ENCODE measurements at places on chromosomes 2 and 18.

DNA sequence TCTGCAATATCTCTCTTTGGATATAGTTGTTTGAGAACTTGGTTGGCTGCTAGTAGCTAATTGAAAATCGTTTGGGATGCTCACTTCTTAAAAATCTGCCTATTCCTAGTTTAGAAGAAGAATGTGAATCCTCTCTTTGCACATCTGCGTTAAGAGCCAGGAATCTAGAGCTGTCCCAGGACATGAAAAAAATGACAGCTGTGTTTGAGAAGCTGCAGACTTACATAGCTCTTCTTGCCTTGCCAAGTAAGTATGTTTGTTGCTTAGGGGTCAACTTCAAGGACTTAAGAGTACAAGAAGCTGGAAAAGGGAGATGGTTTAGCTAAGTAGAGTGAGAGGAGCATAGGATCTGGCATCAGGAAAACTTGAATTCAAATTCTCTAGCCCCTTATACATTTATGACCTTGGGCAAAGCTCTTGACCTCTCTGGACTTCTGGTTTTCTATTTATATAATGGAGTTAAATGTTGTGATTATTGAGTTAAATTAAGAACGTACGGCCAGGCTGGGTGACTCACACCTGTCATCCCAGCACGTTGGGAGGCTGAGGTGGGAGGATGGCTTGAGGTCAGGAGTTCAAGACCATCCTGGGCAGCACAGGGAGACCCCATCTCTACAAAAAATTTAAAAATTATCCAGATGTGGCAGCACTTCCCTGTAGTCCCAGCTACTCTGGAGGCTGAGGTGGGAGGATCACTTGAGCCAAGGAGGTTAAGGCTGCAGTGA lies 55.2 kb upstream of the STON1 start:
- DNase-seq, result peak; percentile 30

DNA sequence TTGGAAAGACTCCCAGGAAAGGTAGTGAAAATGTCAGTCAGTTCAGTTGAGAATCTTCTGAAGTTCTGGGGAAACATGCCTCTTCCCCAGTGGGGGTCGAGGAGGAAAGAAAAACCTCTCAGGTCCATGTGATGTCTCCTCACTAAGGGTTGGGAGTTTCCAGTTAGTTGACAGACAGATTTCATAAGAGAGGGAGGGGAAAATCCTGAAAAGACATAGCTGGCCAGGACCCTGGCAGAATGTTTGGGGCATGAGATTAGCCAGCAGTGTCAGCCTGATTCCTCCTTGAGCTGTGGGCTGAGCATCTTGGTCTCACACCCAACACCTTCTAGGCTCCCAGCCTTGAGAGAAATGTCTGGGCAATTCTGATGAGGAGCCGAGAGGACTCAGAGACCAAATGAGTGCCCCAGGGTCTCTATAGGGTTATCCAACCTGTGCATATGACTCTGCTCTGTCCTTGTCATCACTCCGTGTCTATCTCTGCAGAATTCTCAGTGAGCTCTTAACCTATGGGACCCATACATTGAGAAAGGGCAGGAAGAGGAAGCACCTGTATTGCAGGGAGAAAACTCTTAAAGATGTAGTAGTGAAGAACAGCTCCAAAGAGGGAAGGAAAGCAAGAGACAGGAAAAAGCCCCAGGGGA lies 13.9 kb downstream of the BMP10 start:
- no peak for DNase-seq

GRCh38 chr2:234712421-234712935 lies 215.6 kb upstream of the ARL4C start:
- DNase-seq, result no peak

DNA sequence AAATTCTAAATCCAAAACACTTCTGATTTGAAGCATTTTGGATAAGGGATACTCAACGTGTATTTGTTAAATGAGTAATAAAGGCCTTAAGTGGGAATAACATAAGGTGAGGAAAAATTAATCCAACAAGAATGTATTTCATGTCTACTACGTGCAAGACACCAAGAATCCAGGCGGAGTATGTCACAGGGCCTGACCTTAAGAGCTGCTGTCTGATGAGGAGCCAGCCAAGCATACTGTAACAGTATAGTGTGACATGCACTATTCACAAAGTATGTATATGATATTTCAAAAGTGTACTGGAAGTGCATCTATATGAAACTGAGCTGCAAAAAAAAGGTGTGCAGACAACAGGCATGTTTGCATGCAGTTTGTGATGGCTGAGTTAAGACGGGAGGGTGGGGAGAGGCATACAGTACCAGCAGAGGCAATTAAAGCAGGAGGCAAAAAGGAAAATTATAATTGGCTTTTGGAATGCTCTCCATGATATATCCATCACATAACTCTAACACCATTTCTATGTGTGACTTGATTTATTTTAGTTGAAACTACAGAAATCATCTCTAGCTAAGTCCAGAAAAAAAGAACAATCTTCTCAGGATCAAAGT lies 18.2 kb downstream of the IWS1 start:
- DNase-seq, result no peak

GRCh38 chr2:179129574-179130238 lies 79.8 kb upstream of the CCDC141 start:
- no peak for DNase-seq

- no peak for DNase-seq
Measured at GRCh38 chr18:46660957-46661749, 4.1 kb upstream of the LOXHD1 start.

GRCh38 chr2:48454504-48454903 lies 75.5 kb upstream of the STON1 start:
- DNase-seq, result no peak

DNA sequence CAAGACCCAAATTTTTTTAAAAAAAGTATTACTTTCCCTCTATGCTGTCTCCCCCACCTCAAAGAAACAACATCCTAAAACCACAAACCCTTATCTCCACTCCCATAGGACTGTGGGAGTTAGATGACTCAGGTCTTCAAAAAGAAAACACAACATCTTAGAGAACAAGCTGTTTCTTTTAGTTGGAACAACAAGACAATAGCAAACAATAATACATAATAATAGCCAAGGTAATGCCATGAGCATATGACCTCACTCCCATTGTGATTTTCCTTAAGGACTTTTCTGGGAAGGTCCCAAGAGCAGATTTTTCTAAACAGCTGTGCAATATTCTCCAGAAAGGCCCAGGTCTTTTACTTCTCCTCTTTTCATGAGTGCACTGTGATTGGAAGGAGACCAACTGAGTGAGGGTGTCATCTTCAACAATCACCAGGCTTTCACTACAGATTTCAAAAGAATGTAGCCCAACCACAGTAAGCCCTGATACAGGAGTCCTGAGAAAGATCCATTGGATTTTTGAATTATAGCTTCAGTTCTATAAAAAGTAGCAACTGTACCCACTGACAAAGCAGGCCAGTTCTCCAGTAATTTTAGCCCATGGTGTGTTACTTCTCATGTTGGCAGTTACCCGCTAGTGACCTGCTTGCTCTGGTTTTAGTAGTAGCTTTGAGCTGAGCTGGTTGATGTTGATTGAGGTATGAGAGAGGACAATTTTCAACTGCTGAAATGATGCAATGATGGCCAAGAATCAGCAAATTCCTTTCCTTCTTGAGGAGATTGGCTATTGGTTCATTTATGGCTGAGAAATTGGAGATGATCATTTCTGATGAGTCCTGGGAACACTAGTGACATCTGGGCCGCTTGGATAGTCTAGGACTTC lies 144.5 kb upstream of the TCF4 start:
- DNase-seq, result no peak

- DNase-seq, result no peak
Measured at GRCh38 chr2:228401065-228401912, 219.8 kb upstream of the SPHKAP start.

- DNase-seq, result no peak
Measured at GRCh38 chr18:49632588-49632987, 70.7 kb downstream of the LIPG start.

GRCh38 chr2:221616561-221616960 lies 44.5 kb upstream of the EPHA4 start:
- no peak for DNase-seq

DNA sequence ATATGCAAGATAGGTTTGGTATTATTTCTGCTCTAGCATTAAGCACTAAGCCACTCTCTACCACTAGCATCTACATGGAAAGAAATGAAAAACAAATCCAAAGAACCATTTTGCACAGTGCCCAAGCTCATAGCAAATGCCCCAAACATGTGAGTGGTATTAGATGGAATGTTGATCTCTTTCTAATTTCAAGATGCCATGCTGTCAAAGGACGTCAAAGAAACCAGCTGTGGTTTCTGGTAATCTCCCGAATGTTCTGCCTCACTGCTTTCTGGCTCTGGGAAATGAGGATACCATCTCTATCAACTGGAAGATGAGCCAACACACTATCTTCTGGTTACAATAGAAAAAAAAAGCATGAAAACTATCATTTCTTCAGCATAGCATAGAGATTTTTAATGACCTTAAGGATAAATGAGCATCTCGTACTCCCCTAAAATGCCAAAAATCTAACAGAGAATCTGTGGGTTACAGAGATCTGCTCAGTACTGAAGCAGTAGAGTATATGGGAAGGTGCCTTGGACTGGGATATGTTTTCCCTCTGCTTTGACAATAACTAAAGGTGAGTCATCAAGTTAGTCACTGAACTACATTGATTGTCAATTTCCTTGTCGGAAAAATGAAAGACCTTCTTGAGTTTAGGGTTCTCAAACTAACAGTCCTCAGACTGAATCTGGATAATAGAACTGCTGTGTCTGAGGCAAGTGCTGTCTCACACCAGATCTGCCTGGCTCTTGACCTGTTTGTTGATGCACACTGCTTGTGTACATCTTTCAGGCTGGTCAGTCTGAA lies 244.8 kb upstream of the NCKAP5 start:
- DNase-seq, result no peak
